Activated CD8-positive, alpha-beta T cell treated with anti-CD3 and anti-CD28 coated beads for 36 hours (primary cell): ENCODE measurements at places on chromosomes 2 and 18.
A peak's percentile ranks its signal among the peaks of the same experiment; 100 is the strongest.

GRCh38 chr2:68293024-68293423, 26.7 kb downstream of the CNRIP1 start:
- DNase-seq: no peak

- no peak for DNase-seq
Measured at GRCh38 chr2:162025121-162025911, 48.7 kb downstream of the DPP4 start.

DNA sequence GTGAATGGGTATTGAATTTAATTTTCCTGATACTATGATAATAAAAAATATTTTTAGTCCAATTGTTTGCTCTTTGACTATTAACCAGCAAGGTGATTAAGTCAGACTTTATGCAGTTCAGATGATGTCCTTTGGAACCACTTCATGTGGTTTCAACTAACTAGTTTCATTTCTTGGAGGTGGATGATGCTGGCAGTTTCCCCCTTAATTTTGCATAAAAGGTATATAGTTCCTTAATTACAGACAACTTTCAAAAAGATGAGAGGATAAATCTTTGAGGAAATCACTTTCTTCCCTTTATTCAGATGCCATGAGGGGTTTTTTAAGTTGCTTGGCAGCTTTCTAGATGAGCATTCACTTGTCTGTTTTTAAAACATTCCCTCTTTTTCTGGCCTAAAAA, 223.1 kb downstream of the PHLPP1 start:
- no peak for DNase-seq

GRCh38 chr2:235486729-235487128, 7.1 kb upstream of the AGAP1 start:
- DNase-seq: no peak

DNA sequence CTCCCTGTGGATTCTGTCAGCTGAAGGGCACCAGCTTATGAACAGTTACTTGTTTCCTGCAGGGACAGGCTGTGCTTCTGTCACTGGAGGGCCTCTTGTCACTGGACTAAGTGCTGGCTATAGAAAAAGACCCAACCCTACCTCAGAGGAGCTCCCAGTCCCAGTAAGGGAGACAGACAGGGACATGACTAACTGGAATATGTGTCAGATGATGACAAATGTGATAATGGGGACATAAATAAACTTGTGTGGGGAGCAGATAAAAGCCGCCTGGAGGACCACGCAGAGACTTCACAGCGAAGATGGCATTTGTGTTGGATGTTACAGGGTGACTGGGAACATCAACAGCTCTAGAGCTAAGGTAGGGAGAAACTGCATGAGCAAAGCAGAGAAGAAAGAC, 95.0 kb downstream of the MAPRE2 start:
- no peak for DNase-seq

- DNase-seq: no peak
Measured at GRCh38 chr18:78867131-78867530, 112.5 kb upstream of the SALL3 start.

DNA sequence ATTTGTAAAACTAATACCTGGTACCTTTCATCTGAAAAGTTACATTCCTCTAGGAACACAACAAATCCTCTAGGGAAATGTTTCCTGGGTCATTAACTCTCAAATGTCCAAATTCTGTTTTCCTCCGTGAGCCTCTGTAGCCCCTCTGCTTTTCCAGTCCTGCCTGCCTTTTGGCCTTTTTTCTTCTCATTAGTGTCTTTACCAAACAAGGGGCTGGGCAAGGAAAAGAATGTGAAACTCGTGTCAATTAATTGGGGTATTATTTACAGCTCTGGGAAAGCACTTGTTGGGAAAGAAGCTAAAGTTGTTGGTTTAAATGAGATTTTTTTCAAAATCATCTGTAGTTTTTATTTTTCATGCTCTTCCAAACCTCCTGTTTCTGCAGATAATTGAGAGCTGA, 198.1 kb upstream of the NRP2 start:
- DNase-seq: no peak

DNA sequence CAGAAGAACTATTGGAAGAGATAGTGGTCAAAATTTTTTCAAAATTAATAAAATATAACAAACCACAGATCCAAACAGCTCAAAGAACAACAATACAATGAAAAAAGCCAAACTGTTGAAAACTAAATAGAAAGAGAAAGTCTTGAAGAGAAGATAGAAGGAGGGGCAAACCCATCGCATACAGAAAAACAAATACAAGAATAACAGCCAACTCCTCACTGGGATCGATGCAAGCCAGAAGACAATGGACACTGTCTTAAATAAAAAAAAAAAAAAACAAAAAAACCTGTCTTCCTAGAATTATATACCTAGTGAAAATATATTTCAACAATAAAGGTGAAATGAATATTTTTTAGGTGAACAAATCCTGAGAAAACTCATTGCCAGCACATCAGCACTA, 34.1 kb upstream of the ARHGAP25 start:
- DNase-seq: no peak

DNA sequence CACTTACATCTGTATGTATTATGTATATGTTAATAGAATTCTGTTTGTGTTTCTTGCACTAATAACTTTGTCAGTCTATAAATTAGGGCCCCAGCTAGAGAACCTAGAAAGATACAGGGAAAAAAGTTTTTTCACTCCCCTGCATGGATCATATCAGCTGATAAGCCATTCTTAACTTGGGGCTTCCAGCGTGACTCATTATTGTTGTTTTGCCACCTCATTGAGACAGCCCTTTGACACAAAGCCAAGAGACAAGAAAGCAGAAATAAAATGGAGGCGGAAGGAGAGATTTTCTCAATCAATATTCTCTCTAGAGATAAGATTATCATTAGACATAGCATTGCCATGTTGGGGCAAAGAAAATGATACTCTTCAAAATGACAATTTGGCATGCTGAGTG, 93.4 kb downstream of the AKAIN1 start:
- no peak for DNase-seq

- no peak for DNase-seq
Measured at GRCh38 chr2:236823041-236823629, 253.5 kb downstream of the ACKR3 start.

- no peak for DNase-seq
Measured at GRCh38 chr2:226772389-226773179, 27.0 kb downstream of the IRS1 start.

GRCh38 chr2:4831751-4832150, 860.4 kb upstream of the SOX11 start:
- no peak for DNase-seq

DNA sequence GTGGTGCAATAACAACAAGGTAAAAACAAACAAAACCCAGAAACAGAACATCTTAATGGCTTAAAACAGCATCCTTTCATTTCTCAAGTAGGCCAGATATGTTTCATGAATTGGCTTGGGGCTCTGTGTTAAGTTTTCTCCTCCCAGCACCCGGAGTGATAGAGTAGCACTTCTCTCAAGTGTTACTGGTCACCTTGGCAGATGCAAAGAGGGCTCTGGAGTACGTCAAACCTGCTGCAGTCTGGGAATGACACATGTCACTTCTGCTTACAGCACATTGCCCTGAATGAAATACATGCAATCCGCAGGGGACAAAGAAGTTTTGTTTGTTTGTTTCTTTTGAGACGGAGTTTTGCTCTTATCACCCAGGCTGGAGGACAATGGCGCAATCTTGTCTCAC, 639.3 kb downstream of the CNTNAP5 start:
- no peak for DNase-seq

DNA sequence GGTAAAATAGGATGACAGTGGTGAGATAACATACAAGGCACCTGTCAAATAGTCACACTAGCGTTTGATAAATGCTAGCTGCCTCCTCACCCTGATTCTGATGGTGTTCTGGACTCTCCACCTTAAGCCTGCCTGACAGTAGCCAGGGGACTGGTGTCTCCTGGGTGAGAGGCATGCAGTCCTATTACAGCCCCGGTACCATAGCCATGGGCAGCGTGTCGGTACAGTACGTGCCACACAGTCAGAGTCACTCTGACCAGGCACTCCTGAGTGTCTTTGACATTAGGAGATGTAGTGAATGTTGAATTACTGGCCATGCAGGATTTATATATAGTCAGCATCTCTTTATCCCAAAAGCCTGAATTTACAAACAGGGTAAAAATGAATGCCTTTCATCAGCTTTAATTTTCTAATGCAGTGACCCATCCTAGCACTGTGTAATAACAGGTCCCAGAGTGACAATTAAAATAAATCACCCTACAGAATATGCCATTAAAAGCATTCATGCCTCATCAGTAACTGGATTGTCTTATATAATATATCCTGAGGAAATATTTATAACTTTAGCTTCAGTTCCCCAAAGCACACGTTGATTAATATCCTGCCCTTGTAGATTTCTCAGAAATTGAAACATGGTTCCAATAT, 760.3 kb upstream of the SOX11 start:
- DNase-seq: no peak

DNA sequence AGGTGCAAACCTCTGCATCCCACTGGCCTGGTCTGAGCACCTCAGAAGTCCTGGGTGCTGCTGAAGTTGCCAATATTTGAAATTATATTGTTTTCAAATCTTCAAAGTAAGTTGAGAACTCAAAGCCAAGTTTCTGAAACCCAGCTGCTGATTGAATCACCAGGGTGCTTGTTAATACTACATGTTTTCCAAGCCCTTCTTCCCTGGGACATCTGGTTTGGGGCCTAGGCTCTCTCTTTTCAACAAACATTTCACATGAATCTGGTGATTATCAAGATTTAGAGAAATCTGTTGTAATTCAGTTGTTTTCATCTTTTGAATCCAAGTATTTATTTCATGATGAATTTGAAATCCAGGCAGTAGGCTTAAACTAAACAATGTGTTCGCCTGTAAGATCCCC, 24.4 kb downstream of the MLPH start:
- DNase-seq: no peak

DNA sequence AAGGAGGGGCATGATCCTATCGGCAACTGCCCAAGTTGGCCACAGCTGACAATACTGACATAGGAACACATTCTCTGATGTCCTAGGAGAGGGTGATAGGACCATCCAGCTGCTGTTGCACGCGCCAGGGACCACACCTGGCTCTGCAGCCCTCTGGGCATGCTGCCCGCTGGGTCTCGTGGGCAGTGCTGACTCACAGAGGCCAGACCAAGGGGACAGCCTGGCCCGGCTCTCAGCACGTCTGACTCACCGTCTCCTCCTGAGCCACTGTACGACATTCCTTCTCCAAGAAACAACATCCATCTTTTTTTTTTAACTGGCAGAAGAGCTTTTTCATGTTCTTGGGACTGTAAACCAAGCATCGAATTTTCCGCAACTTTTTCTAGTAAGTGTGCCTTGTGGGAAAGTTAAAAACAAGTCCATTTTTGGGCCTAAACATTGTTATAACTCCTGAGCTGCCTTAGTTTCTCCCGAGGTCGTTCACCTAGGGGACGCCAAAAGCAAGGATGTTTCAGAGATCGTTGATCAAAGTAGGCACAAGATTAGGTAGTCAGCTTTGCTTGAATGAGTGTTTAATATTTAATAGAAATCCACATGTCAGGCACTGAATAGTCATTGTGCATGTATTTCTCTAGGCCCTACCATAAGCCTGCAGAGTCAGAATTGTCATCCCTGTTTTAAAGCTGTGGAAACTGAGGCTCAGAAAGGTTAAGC, 100.3 kb downstream of the TTC32 start:
- DNase-seq: no peak

DNA sequence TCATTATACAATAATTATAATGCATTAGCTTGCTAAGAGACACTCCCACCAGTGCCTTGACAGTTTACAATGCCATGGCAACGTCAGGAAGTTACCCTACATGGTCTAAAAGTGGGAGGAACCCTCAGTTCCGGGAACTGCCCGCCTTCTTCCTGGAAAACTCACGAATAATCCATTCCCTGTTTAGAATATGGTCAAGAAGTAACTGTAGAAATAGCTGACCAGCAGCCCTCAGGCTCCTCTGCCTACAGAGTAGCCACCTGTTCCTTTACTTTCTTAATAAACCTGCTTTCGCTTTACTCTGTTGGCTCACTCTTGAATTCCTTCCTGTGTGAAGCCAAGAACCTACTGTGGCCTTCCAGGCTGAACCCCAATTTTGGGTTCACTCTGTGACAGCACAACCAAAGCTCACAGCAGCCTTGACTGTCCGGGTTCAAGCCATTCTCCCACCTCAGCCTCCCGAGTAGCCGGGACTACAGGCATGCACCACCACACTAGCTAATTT, 20.0 kb upstream of the PTPN2 start:
- DNase-seq: peak; percentile 77

- no peak for DNase-seq
Measured at GRCh38 chr2:32478889-32479620, 122.2 kb downstream of the BIRC6 start.

GRCh38 chr2:43777306-43777926, 3.6 kb downstream of the DYNC2LI1 start:
- DNase-seq: peak; percentile 33

DNA sequence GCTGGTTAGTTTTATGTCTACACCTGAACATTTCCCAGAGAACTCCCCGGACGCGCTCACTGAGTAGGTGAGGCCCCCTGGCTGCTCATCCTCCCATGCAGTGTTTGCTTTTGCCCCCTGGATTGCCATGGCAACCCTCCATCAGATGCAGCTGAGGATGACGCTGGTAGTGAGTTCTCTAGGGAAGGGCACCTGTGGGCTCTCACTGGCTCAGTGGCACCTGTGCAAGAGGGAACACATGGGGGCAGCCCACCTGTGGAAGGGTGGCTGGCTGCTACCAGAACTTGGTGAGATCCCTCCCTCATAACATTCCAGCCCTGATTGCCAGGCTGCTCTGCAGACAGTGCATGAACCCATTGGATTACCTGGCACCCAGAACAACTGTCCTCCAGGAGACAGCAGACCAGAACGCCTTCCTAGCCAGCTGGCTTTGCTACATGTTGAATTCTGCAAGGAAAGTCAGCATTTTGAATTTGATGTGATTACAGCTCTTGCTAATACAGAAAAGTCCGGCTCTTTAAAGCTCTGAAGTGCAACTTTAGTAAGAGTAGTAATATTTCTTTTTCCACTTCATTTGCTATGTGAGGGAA, 21.7 kb downstream of the COA5 start:
- no peak for DNase-seq

- no peak for DNase-seq
Measured at GRCh38 chr2:227671170-227671905, 4.7 kb downstream of the SCYGR5 start.

- DNase-seq: no peak
Measured at GRCh38 chr2:234240917-234241316, 190.4 kb downstream of the SPP2 start.

DNA sequence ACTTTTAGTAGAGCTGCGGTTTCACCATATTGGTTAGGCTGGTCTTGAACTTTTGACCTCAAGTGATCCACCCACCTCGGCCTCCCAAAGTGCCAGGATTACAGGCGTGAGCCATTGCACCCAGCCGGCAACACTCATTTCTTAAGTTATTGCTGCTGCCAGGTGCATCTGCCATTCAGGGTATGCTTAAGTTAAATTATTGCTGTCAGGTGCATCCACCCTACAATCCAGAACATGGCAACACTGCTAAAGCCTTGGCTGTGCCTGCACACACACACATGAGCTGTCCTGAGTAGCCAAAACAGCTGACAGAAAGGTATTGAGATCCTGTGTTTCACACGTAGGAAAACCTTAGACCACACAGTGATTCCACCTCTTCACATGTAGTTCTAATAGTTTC, 148.2 kb downstream of the FAM161A start:
- DNase-seq: no peak
